ENCODE measurements at places on chromosomes 2 and 18.
A peak's percentile ranks its signal among the peaks of the same experiment; 100 is the strongest.

GRCh38 chr2:192655916-192656315 is 461.2 kb upstream of the TMEFF2 start:
- no peak for DNase-seq

- DNase-seq, result no peak
Observed at GRCh38 chr2:150143087-150143536, 344.4 kb downstream of the RND3 start.

- DNase-seq, result no peak
Observed at GRCh38 chr18:42901161-42901560, 214.3 kb downstream of the RIT2 start.

- no peak for DNase-seq
Observed at GRCh38 chr18:21205695-21206094, 36.3 kb upstream of the GREB1L start.

- no peak for DNase-seq
Observed at GRCh38 chr2:23241121-23241520, 143.9 kb upstream of the KLHL29 start.

DNA sequence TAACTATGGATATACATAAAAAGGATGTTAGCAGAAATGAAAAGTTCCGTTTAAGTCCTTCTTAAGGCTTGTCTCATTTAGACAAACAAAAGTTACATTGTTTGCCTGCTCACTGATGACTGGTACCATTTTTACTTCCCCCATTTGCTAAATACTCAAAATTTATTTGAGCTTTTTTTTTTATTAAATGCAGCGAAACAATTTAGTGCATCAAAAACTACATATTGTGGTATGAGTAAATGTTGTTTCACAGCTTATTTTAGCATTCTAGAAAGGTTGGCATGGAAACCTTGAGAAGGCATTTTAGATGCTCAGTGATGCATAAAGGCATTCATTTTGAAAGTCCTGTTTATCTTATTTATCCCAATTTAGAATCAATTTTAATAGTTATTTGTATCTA is 100.0 kb downstream of the MAP2 start:
- DNase-seq, result no peak

DNA sequence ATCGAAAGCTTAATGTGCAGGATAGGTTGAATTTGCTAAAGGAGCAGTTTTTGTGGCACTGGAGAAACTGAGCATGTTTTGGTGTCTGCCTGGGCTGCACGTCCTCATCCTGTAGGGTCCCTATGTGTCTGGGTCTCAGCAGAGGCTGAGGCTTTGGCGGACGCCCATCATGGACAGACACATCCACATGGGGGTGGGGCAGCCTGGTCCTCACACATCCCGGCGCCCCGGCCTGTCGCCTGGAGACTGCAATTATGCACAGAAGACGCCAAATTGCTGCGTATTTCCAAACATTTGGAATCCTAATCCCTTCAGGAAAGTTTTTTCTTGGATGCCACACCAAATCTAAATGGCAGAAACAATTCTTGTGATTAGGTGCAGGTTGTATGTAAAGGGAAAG is 128.2 kb upstream of the TWIST2 start:
- DNase-seq, result no peak

DNA sequence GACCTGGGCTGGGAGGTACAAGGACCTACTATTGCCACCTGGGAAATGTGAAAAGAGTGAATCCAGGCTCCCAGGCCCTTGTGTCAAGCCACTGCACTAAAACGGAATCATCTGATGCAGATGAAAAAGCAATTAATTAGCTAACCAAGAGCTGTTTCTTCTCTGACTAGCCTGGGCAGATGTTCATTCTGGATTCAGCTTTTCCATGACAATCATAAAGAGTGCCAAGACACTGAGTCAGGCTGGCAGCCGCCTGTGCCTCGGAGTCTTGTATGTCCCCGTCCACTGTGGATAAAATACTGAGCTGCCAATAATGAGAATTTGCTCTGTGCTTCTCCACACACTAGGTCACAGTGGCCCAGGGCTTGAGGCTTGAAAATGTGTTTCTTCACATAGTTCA is 21.7 kb upstream of the LCLAT1 start:
- DNase-seq, result no peak

DNA sequence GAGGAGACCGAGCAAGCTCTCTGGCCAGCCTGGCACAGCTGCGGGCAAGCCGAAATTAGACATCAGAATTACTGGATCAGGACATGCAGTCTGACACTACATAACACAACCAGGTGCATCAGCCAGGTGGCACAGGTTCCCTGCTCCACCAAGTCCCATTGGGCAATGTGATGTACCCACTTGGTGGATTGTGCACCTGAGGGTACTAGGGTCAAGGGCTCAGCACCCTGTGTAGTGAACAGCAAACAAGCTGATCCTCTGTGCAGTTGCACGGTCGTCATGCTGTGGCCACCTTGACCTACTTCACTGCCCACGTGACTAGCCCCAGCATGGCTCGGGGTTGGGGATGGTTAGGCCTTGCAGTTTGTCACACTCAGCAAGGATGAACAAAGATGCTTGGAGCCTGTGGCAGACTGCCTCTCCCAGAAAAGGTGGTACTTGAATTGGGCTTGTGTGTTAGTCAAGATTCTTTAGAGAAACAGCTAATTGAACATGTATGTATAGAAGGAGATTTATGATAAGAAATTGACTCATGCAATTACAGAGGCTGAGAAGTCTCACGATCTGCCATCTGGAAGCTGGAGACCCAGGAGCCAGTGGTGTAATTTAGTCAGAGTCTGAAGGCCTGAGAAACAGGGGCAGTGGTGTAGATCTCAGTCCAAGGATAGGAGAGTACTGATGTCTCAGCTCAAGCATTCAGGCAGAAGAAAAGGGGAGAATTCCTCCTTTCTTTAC is 71.4 kb upstream of the TMEM87B start:
- no peak for DNase-seq

DNA sequence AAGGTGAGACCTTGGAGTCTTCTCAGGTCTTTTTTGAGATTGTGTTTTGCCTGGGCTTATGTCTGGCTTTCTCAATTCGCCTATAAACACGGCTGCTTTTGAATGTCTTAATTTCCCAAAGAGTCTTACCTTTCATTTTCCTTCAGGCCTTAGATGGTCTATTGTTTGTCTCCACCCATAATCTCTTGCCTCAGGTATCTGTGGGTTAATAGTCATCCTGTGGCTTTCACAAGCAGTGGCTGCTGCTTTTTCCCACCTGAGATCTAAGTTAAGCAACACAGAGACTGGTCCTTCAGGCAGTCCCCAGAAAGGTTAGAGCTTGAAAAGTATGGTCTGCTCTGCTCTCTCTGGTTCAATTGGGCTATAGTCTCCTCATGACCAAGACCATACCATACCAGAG is 275.3 kb downstream of the INSIG2 start:
- no peak for DNase-seq

DNA sequence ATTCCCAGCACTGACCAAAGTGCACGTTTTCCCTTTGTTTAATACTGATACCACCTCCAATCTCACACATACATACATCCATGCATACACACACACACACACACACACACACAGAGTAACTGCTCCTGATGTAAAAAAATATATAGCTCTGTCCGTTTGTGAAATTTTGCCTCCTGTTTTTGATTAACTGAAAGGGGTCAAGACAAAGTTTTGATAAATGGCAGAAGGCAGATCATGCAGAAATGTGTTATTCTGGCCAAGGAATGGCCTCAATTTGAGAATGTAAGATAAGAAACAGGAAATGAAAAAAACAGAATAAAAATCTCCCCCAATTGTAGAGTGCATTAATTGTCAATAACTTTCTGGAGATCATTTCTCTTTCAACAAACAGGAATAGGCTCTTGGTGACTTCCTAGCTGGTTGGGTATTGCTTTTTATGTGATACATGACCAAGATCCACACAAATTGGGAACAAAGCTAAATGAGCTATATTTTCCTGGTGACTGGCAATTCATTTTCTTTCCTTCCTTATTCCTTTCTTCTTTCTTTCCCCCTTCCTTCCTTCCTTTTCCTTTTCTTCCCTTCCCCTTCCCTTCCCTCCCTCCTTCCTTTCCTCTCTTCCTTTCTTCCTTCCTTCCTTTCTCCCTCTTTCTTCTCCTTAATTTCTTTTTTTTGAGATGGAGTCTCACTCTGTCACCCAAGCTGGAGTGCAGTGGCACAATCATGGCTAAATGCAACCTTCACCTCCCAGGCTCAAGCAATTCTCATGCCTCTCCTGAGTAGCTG is 88.9 kb upstream of the PMAIP1 start:
- DNase-seq, result no peak

DNA sequence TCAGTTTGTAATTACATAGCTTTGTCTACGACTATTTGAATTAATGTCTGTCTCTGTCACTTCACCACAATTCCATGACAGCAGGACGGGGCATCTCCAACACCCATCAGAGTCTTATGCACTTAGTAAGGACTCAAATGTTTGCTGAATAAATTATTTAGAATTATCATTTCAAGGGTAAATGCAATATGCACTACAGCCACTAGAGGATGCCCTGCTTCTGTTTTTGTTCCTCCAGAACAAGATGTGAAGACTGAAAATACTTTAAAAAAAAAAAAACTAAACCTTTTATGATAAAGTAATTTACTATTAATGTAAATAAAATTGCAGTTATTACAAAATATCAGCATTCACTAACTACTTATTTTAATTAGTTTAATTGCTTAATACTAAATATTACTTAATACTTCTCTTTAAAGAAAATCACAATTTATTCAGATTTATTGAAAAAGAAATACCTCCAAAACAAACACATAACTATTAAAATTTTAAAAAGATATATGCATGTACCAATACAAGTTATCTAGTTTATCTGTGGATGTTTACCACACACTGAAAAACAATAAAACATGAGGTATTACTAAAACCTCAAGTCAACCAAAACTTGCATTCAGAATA is 3.2 kb downstream of the PIGN start:
- peak; percentile 55 for DNase-seq

GRCh38 chr2:176892676-176893226 is 319.8 kb upstream of the HNRNPA3 start:
- DNase-seq, result no peak

DNA sequence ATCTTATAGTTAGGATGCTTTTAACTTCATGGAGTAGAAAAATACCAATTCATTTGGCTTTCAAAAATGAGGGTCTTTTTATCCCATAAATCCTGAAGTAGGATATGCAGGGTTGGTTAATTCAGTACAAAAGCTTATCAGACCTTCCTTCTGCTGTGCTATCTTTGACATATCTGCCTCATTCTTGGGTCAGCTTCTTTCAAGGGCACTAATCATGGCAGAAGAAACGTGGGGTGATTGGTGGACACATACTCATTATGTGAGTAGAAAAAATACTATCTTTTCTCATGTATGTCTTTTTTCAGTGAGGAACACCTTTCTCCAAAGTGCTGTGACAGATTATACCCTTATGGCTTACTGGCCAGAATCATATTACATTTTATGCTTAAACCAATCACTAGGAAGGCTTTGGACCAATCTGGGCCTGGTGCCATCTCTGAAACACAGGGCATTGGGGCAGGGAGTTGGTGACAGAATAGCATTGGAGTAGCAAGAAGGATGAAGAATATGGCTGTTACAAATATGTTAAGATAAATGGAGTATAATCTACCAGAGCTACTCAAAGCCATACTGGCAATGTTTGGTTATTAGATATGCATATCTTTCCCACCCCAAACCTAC is 10.1 kb downstream of the UGP2 start:
- no peak for DNase-seq

DNA sequence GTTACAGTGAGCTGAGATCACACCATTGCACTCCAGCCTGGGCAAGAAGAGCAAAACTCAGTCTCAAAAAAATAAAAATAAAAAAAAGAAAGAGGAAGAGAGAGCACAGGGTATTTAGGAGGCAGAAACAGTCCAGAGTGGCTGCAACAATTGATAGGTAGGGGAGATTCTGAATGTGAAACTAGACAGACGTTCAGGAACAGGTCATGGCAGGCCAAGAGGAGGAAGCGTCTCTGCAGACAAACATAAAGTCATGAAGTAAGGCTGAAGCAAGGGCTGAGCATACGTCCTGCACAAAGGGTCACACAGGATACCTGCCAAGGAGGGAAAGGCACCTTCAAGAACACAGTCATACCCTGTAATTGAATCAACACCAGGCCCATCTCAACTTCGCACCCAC is 64.1 kb upstream of the ZNF532 start:
- no peak for DNase-seq

- no peak for DNase-seq
Observed at GRCh38 chr2:126660971-126661370, 5.0 kb downstream of the GYPC start.

- no peak for DNase-seq
Observed at GRCh38 chr18:59616501-59616900, 80.7 kb downstream of the CCBE1 start.

- no peak for DNase-seq
Observed at GRCh38 chr2:195899226-195899625, 169.4 kb downstream of the DNAH7 start.

Measured in activated CD4-positive, alpha-beta T cell treated with anti-CD3 and anti-CD28 coated beads for 36 hours (primary cell).